ENCODE measurements at places on chromosomes 1 and 21. TPM values are rescaled to one million over a fixed set of nuclear protein-coding genes. Genes with fewer than 3 reads are reported as not detected.

GRCh38 chr1:221991221-221991620, 249.3 kb upstream of the DUSP10 start:
- H3K27me3 ChIP-seq: no peaks in the 10 kb centered on the region
- H3K36me3 ChIP-seq: no peaks in the 10 kb centered on the region
- no peak overlapping the region for H3K27ac ChIP-seq
- DNase-seq: no peak
- H3K4me1 ChIP-seq: no peaks in the 10 kb centered on the region

GRCh38 chr1:145714524-145715111, 4.7 kb upstream of the CD160 start:
- H3K4me1 ChIP-seq: no peaks in the 10 kb centered on the region
- no peaks in the 10 kb centered on the region for H3K36me3 ChIP-seq
- no peaks in the 10 kb centered on the region for H3K27me3 ChIP-seq
- DNase-seq: no peak
- no peak overlapping the region for H3K4me3 ChIP-seq

GRCh38 chr1:248009681-248010080, 3.8 kb upstream of the OR2L5 start:
- no peak overlapping the region for H3K27ac ChIP-seq
- no peak overlapping the region for H3K4me3 ChIP-seq
- H3K4me1 ChIP-seq: no peaks in the 10 kb centered on the region
- H3K36me3 ChIP-seq: no peaks in the 10 kb centered on the region
- DNase-seq: no peak

GRCh38 chr1:73144311-73144710, 862.0 kb upstream of the NEGR1 start:
- H3K4me3 ChIP-seq: no peak overlapping the region
- H3K36me3 ChIP-seq: no peaks in the 10 kb centered on the region
- no peak overlapping the region for H3K27ac ChIP-seq
- H3K4me1 ChIP-seq: no peaks in the 10 kb centered on the region
- no peak for DNase-seq
- H3K27me3 ChIP-seq: no peaks in the 10 kb centered on the region

- H3K4me3 ChIP-seq: peak within 1 kb of the TSS; percentile 27
- peaks cover 32% of the 10 kb centered on the region for H3K4me1 ChIP-seq
- no peaks in the 10 kb centered on the region for H3K36me3 ChIP-seq
- peak; percentile 29 for DNase-seq
- H3K27ac ChIP-seq: no peak within 1 kb of the TSS
Observed at GRCh38 chr1:156860628-156861423, at the start of gene NTRK1. NTRK1 (plus strand) TSS chr1:156860865; CDS start chr1:156860935, 70 bp downstream.

GRCh38 chr1:85314726-85315125, 38.3 kb upstream of the BCL10 start:
- no peaks in the 10 kb centered on the region for H3K4me1 ChIP-seq
- H3K27ac ChIP-seq: peak overlapping the region; percentile 57
- no peak for DNase-seq
- no peaks in the 10 kb centered on the region for H3K27me3 ChIP-seq
- H3K4me3 ChIP-seq: no peak overlapping the region

GRCh38 chr1:160578525-160579191, 638 bp downstream of the CD84 start:
- H3K36me3 ChIP-seq: no peaks in the 10 kb centered on the region
- no peaks in the 10 kb centered on the region for H3K4me1 ChIP-seq
- H3K27me3 ChIP-seq: no peaks in the 10 kb centered on the region
- H3K27ac ChIP-seq: peak overlapping the region; percentile 63

The INSRR gene
- polyA plus RNA-seq: 0.75 TPM

The BSND gene
- polyA plus RNA-seq: not detected

Data from stomach (tissue), 19 donors.